ENCODE measurements at places on chromosomes 1 and 21.

GRCh38 chr1:30704271-30704670 lies 19.1 kb downstream of the MATN1 start:
- no peak for DNase-seq

- no peak for DNase-seq
Measured at GRCh38 chr1:74690364-74690696, 16.7 kb upstream of the ERICH3 start.

DNA sequence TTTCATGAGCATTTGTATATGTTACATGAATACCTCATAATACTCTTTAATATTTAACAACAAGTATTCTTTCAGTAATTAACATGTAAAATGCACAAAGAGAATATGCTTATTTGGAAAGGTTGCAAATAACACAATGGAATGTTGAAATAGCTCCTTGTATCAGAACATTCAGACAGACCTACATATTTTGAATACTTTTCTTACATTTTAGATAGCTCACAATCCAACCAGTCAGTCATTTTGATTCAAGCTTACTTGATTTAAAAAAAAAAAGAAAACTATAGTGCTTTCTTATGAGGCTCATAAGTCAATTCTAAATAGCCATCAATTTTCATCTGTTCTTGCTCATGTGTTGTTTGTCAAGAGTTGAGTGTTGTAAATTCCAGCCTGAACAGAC lies 518.8 kb downstream of the ADGRL2 start:
- DNase-seq = no peak

GRCh38 chr21:42973309-42973990 lies 912 bp upstream of the PKNOX1 start:
- DNase-seq = no peak

GRCh38 chr1:19532519-19532918 lies 47.2 kb upstream of the CAPZB start:
- DNase-seq = no peak

GRCh38 chr1:43586136-43586731 lies 55.6 kb downstream of the PTPRF start:
- no peak for DNase-seq

GRCh38 chr21:42607102-42607501 lies 46.3 kb upstream of the PDE9A start:
- DNase-seq = no peak

GRCh38 chr1:156489166-156489934 lies 11.2 kb downstream of the MEF2D start:
- DNase-seq = peak; percentile 42

DNA sequence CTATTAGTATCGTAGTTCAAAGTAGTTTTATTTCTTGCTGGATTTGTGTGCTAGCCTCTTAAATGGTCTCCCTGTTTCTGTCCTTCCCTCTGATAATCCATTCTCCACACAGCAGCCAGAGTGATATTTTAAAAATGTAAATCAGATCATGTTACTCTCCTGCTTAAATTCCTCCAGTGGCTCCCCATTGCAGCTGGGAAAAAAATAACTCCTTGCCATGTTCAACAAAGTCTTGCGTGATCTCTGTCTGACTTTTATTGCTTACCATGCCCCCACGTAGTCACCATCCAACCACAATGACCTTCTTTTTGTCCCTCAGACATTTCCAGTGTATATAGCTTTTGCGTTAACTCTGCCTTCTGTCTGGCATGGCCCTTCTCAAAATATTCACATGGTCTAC lies 178.8 kb downstream of the FGGY start:
- no peak for DNase-seq

GRCh38 chr21:39336457-39337008 lies 12.4 kb downstream of the HMGN1 start:
- DNase-seq = no peak

DNA sequence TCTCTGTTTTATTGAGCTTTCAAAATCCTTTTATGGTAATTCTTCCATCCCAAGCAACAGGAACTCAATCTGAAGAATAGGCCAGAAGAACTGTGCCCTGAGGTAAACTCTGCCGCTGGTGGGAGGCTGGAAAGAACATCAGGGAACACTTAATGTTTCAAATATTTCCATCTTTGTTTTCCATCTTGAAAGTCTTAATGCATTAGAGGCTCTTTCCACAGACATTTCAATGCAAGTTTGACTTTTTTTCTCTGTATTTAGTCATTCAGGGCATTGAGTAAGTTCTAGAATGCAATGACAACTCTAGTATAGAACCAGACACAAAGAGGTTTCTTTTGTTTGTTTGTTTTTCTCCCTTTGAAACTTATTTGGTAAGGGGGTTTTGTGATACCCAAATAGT lies 61.5 kb downstream of the KIAA0040 start:
- no peak for DNase-seq

DNA sequence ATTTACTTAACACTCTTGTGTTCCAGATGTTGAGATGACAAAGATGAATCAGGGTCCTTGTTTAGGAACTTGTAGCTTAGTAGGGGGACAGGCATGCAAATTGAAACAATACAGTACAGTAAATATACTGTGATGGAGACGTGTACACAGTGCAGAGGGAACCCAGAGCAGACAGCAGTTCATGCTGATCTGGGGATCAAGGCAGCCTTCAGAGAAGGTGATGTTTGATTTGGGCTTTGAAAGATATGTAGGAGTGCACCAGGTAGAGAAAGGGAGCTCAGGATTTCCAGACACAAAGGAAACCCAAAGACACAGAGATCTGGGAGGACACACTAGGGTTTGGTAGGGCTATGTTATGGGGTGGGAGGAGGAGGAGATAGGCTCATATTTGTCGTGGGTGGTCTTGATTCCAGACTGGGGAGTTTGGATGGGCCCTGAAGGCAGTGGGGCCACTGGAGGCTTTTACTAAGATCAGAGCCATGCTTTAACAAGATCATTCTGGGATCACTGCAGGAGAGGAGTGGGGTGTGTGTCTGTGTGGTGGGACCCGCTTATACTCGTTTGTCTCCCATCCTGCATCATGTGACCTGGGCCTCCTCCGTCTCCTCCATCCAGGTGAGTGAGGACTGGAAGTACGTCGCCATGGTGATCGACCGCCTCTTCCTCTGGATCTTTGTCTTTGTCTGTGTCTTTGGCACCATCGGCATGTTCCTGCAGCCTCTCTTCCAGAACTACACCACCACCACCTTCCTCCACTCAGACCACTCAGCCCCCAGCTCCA lies 7.8 kb downstream of the CHRNB2 start:
- no peak for DNase-seq

DNA sequence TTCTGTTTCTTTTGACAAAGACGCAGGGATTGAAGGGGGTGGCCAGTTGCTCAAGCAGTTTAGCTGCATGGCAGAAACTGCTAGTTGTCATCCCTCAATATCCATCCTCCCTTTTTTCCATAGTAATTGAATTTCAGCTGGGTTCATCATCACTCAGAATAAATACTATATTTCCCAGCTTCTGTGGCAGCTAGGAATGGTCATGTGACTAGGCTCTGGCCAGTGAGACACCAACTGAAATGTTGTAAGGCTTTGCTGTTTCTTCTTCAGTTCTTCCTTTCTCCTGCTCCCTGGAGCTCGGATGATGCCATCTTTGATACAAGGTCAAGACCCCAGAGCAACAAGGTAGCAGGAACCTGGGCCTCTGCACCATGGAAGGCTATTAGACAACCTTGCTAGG lies 61.0 kb downstream of the TMCO4 start:
- no peak for DNase-seq

DNA sequence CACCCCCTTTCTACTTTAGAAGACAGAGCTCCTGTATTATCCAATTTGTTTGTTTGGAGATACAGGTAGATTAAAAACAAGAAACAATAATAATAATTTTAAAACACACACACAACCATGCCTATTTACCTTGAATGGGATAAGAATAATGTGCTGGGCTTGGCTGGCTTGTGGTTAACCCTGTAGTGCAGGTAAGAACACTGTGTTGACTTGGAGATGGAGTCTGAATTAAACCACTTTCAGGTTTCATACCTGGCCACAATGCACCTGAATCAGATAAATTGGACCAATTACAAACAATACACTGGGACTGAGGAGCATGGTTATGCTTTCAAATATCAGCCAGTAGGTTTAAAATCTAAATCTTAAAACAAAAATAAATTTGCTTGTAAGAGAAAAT lies 60.8 kb downstream of the EYA3 start:
- no peak for DNase-seq

DNA sequence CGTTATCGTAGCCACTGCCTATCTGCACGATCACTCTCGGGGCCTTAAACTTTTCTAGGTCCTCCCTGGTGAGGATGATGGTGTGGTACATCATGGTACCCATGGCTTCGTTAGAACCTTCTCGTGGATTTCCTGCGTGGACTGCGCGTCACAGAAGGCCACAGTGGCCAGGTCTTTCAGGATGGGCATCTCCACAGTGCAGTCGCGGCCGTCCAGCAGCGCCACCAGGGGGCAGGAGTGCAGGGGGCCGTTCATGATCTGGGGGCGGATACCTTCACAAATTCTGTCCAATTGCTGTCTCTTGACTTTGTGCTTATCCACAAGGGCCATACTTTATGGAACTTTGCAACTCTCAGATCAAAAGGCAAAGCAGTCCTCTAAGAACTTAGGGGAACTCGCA lies 69.6 kb downstream of the WLS start:
- DNase-seq = no peak

DNA sequence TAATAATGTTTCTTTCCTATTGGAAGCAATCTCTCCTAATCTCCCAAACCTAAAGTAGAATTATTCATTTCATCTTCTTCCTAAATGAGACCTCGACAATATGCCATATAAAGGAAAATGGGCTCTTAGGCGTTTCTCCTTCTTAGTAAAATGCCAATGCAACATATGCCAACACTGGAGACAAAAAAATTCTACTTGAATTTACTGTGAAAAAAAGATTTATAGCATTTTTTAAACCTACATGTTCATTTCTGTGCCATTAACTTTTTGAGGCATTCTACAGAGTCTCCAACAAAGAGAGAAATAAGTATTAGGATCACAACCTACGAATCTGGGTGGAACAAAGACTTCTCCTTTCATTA lies 1.3 kb downstream of the WDR47 start:
- no peak for DNase-seq

- no peak for DNase-seq
Measured at GRCh38 chr1:238961790-238962189, 424.6 kb upstream of the CHRM3 start.

DNA sequence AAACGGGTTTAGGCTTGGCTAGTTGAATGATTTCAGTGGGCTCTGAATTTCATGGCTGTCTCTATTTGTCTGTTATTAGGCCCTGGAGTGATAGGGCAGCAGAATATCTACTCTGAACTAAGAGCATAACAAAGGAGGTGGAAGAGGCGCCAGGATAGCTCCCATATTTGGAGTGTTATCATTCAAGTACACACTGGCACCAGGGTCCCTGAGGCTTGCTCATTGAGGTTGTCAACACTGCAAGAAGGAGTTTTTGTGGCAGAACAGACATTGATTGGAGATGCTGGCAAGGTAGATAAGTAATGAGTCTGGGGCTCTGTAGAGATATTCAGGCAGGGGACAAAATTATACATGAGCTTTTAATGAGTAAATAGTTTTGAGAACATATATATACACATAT lies 1748.4 kb downstream of the MRPL39 start:
- DNase-seq = no peak

- no peak for DNase-seq
Measured at GRCh38 chr1:179126338-179127060, 44.6 kb downstream of the TOR3A start.

DNA sequence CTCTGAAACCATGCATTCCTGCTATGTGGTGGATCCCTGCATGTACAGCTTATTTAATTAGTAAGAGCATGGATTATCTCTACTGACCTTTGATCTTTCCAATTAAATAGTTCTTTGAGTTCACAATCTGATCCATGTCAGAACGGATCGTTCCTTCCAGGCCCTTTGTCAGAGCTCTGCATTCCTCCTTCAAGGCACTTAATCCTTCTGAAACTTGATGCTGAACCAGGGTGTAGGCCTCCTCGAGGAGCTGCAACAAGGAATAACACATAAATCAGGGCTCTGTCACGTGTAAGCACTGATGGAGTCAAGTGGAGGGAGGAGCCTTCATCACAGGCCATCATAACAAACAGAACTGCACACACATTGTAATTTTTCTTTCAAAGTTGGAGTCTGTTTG lies 68.4 kb upstream of the EDEM3 start:
- DNase-seq = no peak

DNA sequence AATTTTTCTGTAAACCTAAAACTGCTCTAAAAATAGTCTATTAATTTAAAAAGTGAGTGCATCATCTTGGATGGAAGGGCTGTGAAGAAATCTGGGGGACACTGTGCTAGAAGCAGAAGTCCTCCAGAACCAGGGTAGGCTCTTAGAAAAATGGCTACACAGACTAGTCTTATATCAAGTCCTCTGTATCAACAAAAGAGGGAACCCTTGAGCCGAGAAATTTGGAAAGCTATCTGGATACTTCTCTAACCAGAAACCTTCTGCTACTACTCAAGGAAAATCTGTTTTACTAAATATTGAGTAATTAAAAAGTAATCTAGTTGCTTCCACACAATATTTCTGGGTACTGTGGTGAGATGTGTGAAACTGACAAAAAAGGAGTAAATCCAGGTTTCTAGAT lies 92.1 kb downstream of the WDR3 start:
- DNase-seq = no peak

- DNase-seq = no peak
Measured at GRCh38 chr1:45004281-45004920, 6.7 kb downstream of the HECTD3 start.

GRCh38 chr1:247060771-247061170 lies 17.8 kb downstream of the ZNF670 start:
- no peak for DNase-seq

DNA sequence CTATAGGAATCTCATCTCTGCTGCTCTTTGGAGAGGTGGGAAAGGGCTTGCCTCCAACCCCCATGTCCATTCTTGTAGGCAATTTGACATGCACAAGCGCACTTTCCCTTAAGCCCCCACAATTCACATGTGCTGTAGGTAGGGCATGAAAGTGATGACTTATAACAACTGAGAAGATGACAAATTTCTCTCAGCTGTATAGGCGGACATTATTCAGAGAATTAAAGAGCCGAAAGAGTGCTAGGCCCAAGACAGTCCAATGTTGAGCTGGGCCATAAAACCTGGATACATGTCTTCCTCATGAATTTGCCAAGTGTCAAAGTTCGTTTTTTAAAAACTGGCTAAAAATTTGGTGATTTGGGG lies 106.3 kb upstream of the LYPLAL1 start:
- no peak for DNase-seq

DNA sequence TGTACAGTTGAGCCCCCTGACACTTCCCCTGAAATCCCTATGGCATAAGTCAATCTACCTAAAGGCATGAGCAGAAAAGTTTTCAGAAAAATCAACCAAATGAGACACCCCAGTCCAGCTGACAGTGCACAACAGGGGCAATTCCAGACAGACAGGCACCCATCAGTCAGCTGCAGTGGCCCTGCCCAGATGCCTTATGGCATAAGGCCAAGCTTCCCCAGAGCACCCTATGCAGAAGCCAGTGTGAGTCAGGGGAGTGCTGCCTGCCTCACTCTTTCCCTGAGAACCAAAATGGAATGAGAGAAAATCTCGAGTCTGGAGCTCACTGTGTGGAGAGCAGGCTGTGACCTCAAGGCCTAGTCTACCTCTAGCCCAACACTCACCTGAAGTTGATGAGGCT lies 38.1 kb downstream of the MRAP start:
- no peak for DNase-seq

Data from stimulated activated CD4-positive, alpha-beta T cell treated with anti-CD3 and anti-CD28 coated beads, Interleukin-2, amount 100 ng/mL, for 24 hours (primary cell).